ENCODE measurements at places on chromosomes 5 and 9.

- DNase-seq, result no peak
Observed at GRCh38 chr9:4346131-4346530, 46.3 kb upstream of the GLIS3 start.

GRCh38 chr5:107293541-107294210 is 377.1 kb downstream of the EFNA5 start:
- no peak for DNase-seq

GRCh38 chr5:178431782-178432165 is 158.4 kb downstream of the COL23A1 start:
- DNase-seq, result no peak

DNA sequence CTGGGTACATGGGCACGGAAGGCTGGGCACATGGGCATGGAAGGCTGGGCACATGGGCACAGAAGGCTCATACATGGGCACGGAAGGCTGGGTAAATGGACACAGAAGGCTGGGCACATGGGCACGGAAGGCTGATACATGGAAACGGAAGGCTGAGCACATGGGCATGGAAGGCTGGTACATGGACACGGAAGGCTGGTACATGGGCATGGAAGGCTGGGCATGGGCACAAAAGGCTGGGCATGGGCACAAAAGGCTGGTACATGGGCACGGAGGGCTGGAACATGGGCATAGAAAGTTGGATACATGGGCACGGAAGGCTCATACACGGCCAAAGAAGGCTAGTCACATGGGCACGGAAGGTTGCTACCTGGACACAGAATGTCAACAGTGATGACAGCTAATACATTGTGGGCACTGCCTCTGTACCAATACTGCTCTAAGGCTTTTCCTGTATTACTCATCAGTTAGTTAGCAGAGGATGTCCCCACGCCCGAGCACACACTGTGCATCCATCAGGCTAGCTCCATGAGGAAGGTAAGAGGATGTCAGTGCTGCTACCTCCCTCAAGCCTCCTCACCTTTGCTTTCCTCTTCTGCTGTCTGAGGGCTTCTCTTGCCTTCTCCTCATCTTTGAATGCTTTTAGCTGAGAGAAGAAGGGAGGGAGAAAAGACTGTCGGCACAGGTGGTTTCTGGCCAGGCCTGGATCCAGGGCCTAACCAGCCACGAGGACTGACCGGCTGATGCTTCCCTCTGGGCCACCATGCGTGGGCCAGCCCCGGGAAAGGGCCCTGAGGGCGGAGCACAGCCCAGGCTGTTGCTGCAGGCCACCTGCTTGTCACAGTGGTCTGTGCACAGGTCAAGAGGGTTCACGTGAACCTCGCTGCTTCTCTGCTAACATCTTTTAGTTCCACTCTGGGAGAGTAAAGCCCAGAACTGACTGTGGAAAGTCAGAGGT is 14.3 kb downstream of the GPX3 start:
- DNase-seq, result peak; percentile 79

DNA sequence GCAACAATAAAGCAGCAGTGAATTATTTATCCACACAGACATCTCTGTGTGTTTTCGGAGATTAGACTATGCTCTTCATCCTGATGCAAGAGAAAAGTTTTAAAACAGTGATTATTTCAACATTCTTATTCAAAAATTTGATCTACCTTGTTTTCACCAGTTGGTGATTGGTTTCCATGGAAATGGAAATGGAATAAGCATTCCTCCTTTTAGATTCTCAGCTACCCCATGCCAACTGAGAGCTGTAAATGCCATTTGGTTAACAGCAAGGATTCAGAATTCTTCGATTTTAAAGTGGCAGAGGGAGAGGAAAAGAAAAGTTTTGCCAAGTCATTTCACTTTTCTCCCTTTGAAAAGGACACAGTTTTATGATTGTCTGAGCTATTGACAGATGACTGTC is 154.7 kb downstream of the PCSK5 start:
- DNase-seq, result no peak

- no peak for DNase-seq
Observed at GRCh38 chr9:79638806-79639205, 67.0 kb downstream of the TLE4 start.

DNA sequence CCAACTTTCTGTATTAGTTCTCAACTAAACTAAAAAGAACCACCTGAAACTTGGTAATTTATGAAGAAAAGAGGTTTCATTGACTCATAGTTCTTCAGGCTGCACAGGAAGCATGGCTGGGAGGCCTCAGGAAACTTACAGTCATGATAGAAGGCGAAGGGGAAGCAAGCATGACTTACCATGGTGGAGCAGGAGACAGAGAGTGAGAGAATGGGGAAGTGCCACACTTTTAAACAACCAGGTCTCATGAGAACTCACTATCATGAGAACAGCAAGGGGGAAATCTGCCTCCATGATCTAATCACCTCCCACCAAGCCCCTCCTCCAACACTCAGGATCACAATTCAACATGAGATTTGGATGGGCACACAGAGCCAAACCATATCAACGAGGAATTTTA is 123.5 kb downstream of the DEPDC1B start:
- no peak for DNase-seq

GRCh38 chr9:33180526-33181184 is 13.5 kb upstream of the B4GALT1 start:
- no peak for DNase-seq

DNA sequence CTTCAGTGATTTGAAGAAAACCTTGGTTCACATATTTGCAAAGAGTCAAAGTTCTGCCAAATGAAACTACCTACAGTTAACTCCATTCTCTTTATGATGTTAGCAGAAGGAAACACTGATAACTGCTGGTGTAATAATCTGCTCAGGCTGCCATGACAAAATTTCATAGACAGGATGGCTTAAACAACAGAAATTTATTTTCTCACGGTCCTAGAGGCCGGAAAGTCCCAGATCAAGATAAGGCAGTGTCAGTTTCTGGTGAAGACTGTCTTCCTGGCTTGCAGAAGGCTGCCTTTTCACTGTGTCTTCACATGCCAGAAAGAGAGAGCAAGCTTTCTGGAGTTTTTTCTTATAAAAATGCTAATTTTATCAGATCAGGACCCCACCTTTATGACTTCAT is 102.4 kb upstream of the PARP8 start:
- no peak for DNase-seq

- no peak for DNase-seq
Observed at GRCh38 chr5:132473019-132473531, 17.5 kb downstream of the IRF1 start.

DNA sequence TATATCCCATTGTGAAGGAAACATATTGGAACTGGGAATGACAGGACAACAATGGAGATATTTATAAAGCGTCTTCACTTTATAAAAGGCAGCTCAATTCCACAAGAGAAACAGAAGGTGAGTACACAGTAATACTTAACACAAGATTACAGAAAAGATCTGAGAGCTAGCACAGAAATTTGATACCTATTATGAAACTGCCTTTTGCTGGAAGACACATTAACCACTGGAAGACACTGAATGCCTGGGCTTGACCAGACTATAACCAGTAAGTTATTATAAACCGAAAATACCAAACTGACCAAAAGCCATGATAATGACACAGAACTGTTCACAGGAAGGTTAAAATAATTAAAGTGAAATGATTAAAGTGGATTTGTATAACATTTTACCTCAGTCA is 195.4 kb downstream of the NR2F1-AS1 start:
- peak; percentile 37 for DNase-seq

DNA sequence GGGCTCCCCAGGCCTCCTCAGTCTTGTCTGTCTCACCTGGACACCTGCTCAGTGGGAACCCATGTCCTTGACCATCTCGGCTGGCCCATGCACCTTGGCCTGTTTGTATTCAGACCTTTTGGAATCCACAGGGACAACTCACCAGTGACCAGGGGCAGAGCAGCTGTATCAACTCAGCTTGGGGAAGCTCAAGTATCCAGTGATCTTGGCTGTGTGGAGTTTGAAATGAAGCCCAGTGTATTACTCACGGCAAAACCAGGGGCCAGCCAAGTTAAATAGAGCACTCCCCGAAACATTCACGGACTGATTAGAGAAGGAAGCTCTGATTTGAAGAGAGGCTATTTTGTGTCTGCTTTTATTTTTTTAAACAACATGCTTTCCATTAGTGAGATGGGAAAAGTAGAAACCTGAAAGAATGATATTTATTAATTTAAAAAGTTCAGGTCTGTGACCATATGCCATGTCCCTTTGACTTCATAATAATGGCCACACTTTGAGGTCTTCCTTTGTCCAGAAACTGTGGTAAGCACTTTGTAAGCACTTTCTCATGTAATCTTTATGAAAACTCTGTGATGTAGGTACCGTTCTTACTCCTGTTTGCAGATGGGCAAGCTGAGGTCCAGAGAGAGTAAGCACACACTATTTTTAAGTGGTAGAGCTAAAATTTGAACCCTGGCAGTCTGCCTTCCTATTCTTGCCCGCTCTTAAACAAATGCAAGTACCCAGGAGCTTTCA is 656.5 kb downstream of the BNC2 start:
- peak; percentile 87 for DNase-seq

DNA sequence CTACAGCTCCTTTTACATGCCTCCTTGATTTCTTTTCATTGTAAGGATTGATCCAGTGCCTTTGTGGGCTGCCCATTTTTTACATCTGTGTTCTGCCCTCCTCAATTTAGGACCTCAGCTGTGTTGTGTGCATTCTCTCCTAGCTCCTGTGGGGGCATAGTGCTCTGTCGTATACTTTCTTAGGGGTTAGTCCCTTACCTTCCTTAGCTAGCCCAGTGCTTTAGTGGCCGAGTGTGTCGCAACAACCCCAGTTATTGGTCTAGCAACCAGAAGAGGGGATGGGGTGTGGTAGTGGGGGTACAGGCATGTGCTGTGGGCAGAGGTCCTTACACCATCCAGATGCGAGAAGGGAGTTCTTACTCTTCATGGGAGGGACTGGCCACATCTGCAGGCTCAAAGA is 12.1 kb downstream of the MTRR start:
- DNase-seq, result no peak
